ENCODE measurements at places on chromosomes 11 and 22.

- DNase-seq, result no peak
- no peak overlapping the region for H3K27ac ChIP-seq
- no peaks in the 10 kb centered on the region for H3K4me1 ChIP-seq
Measured at GRCh38 chr11:94308024-94308423, 3.6 kb downstream of the IZUMO1R start.

GRCh38 chr11:21007297-21007696 lies 337.9 kb downstream of the NELL1 start:
- DNase-seq, result no peak
- no peak overlapping the region for H3K4me3 ChIP-seq
- H3K27me3 ChIP-seq, result no peaks in the 10 kb centered on the region

- H3K27ac ChIP-seq, result no peak overlapping the region
- H3K27me3 ChIP-seq, result no peaks in the 10 kb centered on the region
- H3K36me3 ChIP-seq, result peaks cover 1% of the 10 kb centered on the region
- no peak for DNase-seq
- no peak overlapping the region for H3K4me3 ChIP-seq
Measured at GRCh38 chr11:57303280-57303989, 21.3 kb downstream of the TNKS1BP1 start.

DNA sequence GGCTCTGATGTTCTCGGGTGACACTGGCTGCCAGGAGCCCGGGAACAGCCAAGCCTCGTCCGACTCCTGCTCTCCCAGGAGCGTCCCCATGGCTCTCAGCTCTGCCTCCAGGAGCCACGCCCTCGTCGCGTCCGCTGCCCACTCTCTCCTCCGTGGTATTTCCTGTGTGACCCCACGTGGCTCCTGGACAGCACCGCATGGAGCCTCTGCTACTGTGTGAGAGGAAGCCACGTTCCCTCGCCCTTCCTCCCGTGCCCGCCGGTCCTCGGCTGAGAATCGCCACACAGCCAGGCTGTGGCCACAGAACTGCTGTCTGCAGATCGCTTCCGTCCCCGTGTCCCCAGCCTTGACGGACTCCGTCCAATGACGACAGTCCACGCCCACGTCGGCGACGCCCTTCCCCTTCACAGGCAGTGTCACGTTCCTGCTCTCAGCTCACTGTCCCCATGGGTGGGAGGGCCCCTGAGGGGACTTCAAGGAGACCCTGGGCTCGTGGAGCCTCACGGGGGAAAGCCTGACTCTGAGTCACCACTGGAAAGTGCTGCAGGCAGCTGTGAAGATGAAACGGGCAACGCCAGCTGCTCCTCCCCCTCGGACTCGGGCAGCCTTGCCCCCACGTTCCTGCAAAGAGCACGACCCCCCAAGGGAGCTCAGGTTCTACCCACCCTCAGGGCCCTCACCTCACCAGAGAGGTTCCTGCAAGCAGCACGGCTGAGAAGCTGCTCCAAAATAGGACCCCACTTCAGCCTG lies 458.5 kb downstream of the BRD1 start:
- peaks cover 48% of the 10 kb centered on the region for H3K27me3 ChIP-seq
- no peaks in the 10 kb centered on the region for H3K4me1 ChIP-seq
- no peak for DNase-seq
- H3K36me3 ChIP-seq, result no peaks in the 10 kb centered on the region
- H3K27ac ChIP-seq, result no peak overlapping the region

- H3K4me3 ChIP-seq, result no peak overlapping the region
- no peaks in the 10 kb centered on the region for H3K36me3 ChIP-seq
- H3K27ac ChIP-seq, result no peak overlapping the region
- no peaks in the 10 kb centered on the region for H3K27me3 ChIP-seq
- no peak for DNase-seq
Measured at GRCh38 chr11:86099874-86100273, 31.0 kb upstream of the PICALM start.

- H3K27ac ChIP-seq, result no peak overlapping the region
- DNase-seq, result no peak
- peaks cover 25% of the 10 kb centered on the region for H3K27me3 ChIP-seq
- H3K4me3 ChIP-seq, result no peak overlapping the region
Measured at GRCh38 chr11:113664069-113664980, 41.8 kb downstream of the TMPRSS5 start.

DNA sequence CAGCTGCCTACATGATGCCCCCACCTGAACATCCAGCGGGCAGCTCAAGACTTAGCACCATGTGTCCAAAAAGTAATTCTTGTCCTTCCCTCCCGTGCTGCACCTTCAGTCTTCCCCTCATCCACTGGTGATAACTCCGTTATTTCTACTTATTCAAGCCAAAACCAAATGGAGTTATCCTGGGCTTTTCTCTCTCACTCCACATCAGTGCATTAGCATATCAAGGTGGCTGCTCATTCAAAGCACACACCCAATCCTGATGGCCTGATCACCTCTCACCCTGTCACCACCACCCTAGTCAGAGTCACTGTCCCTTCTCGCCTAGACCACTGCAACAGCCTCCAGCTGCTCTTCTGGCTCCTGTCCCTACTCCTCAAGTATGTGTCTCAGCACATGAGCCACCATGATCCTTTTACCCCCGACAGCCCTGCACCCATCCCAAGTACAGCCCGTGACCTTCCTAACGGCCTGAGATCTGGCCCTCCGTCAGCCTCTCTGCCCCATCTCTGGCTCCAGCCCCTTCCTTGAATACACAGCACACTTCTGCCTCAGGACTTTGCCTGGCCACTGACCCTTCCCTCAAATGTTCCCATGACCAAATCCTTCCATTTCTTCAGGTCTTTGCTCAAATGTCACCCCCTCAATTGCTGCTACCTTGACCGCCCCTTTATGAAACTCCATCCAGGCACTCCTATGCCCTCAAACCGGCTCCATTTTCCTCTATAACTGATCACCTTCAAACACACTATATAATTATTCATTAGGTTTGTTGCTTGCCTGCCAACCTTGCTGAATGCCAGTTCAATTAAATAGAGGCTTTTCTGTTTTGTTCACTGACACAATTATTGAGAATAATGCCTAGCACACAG lies 19.7 kb upstream of the SLC25A1 start:
- no peak overlapping the region for H3K27ac ChIP-seq
- peaks cover 15% of the 10 kb centered on the region for H3K27me3 ChIP-seq
- no peak for DNase-seq
- peaks cover 12% of the 10 kb centered on the region for H3K4me1 ChIP-seq
- no peak overlapping the region for H3K4me3 ChIP-seq
- H3K36me3 ChIP-seq, result peaks cover 5% of the 10 kb centered on the region

GRCh38 chr11:113351480-113351879 lies 36.1 kb upstream of the ANKK1 start:
- H3K27me3 ChIP-seq, result no peaks in the 10 kb centered on the region
- no peaks in the 10 kb centered on the region for H3K4me1 ChIP-seq
- DNase-seq, result no peak
- no peak overlapping the region for H3K4me3 ChIP-seq

DNA sequence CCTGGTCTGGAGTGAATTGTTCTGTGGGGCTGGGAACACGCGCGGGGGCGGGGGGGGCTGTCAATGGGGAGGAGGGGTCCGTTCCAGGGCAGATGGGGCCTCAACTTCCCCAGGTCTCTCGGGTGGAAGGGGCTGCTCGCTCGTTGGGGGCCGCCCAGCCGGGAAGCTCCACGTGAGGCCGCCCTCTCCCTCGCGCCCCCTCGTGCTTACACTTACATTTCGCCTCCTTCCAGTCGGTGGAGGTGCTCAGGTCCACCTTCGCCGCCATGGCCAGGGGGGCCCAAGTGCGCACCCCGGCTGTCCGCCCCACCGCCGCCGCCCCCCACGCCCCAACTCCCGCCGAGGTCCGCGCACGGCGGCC lies 452 bp downstream of the MACROD1 start:
- peak overlapping the region; percentile 86 for H3K4me3 ChIP-seq
- H3K27ac ChIP-seq, result no peak overlapping the region
- DNase-seq, result no peak
- H3K27me3 ChIP-seq, result no peaks in the 10 kb centered on the region
- no peaks in the 10 kb centered on the region for H3K36me3 ChIP-seq

GRCh38 chr22:42794551-42795510 lies 62.2 kb downstream of the ARFGAP3 start:
- H3K4me3 ChIP-seq, result no peak overlapping the region
- H3K4me1 ChIP-seq, result no peaks in the 10 kb centered on the region
- peaks cover 12% of the 10 kb centered on the region for H3K36me3 ChIP-seq
- DNase-seq, result no peak

GRCh38 chr11:64316672-64317324 lies 561 bp downstream of the TRMT112 start:
- H3K4me1 ChIP-seq, result peaks cover 55% of the 10 kb centered on the region
- peak overlapping the region; percentile 99 for H3K27ac ChIP-seq
- no peaks in the 10 kb centered on the region for H3K27me3 ChIP-seq
- DNase-seq, result no peak
- H3K36me3 ChIP-seq, result peaks cover 34% of the 10 kb centered on the region

GRCh38 chr11:120430146-120430545 lies 81.4 kb upstream of the GRIK4 start:
- DNase-seq, result no peak
- H3K27me3 ChIP-seq, result no peaks in the 10 kb centered on the region
- H3K36me3 ChIP-seq, result peaks cover 3% of the 10 kb centered on the region
- no peak overlapping the region for H3K27ac ChIP-seq

DNA sequence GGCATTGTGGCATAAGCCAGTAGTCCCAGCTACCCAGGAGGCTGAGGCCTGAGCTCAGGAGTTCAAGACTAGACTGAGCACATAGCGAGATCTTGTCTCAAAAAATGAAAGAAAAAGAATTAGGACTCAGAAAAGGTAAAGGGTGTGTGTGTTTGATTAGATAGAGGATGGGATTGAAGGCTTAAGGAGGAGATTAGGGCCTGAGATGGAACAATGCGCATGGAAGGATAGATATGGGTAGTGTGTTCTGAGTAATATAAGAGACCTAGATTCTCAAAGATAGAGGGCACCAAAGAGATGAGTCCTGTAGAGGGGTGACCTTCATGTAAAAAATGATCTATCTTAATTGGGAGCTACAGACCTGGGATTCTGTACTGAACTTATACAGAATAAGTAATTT lies 17.3 kb upstream of the RAB30 start:
- no peaks in the 10 kb centered on the region for H3K4me1 ChIP-seq
- no peak for DNase-seq
- peaks cover 2% of the 10 kb centered on the region for H3K36me3 ChIP-seq
- no peaks in the 10 kb centered on the region for H3K27me3 ChIP-seq
- peak overlapping the region; percentile 58 for H3K27ac ChIP-seq

GRCh38 chr11:103465555-103466140 lies 356.4 kb downstream of the DYNC2H1 start:
- no peaks in the 10 kb centered on the region for H3K4me1 ChIP-seq
- no peak for DNase-seq
- H3K27ac ChIP-seq, result no peak overlapping the region
- no peaks in the 10 kb centered on the region for H3K27me3 ChIP-seq
- no peaks in the 10 kb centered on the region for H3K36me3 ChIP-seq

- no peak for DNase-seq
- no peaks in the 10 kb centered on the region for H3K4me1 ChIP-seq
- peaks cover 12% of the 10 kb centered on the region for H3K27me3 ChIP-seq
- H3K36me3 ChIP-seq, result peaks cover 2% of the 10 kb centered on the region
Measured at GRCh38 chr11:121894581-121894980, 221.4 kb downstream of the BLID start.

GRCh38 chr11:19218216-19218615 lies 16.4 kb upstream of the CSRP3 start:
- peaks cover 29% of the 10 kb centered on the region for H3K27me3 ChIP-seq
- no peak for DNase-seq
- no peaks in the 10 kb centered on the region for H3K4me1 ChIP-seq
- no peaks in the 10 kb centered on the region for H3K36me3 ChIP-seq
- H3K27ac ChIP-seq, result no peak overlapping the region

- H3K27me3 ChIP-seq, result no peaks in the 10 kb centered on the region
- peak; percentile 30 for DNase-seq
- peaks cover 3% of the 10 kb centered on the region for H3K36me3 ChIP-seq
- peaks cover 16% of the 10 kb centered on the region for H3K4me1 ChIP-seq
Measured at GRCh38 chr22:19178065-19178656, 375 bp downstream of the SLC25A1 start.

DNA sequence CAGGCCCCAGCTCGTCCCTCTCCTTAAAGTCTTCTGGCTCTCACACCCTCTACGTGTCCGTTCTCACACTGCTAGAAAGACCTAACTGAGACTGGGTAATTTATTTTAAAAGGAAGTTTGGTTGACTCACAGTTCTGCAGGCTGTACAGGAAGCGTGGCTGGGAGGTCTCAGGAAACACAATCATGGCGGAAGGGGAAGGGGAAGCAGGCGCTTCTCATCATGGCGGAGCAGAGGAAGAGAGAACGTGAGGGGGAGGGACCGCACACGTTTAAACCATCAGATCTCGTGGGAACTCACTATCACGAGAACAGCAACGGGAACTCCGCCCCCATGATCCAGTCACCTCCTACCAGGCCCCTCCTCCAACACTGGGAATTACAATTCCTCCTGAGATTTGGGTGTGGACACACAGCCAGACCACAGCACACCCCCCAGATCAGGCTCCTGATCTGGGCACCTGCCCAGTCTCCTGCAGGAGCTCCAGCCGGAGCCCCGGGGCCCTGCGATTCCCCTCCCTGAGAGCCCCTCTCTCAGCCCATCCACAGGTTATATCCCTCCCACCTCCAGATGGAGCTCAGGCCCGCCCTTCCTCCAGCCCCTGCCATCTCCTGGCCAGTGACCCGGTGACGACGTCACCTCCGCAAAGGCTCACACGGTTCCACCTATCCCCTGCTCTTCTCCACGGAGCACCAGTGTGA lies 170.2 kb downstream of the BRD1 start:
- H3K4me1 ChIP-seq, result peaks cover 25% of the 10 kb centered on the region
- peak overlapping the region; percentile 88 for H3K27ac ChIP-seq
- H3K36me3 ChIP-seq, result peaks cover 14% of the 10 kb centered on the region
- no peaks in the 10 kb centered on the region for H3K27me3 ChIP-seq

DNA sequence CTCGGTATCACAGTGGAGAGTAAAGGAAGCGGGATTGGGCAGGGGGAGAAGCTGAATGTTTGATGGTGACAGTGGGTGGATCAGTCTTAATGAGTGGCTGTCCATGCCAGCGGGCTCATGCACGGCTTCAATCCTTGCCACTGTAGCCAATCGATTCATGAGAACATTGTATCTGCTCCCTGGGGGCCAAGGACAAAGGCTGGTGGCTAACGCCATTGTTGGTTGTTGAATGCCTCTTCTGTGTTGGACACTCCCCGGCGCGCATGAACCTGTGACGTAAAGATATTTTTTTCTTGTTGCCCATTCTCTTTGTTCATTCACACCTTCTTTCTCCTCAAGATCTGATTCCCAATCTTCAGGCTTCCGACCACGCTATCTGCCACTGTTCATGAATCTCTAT lies 20.9 kb upstream of the ATXN10 start:
- no peak overlapping the region for H3K4me3 ChIP-seq
- peaks cover 4% of the 10 kb centered on the region for H3K4me1 ChIP-seq
- peaks cover 2% of the 10 kb centered on the region for H3K36me3 ChIP-seq
- no peak overlapping the region for H3K27ac ChIP-seq
- DNase-seq, result no peak

GRCh38 chr11:65574811-65575567 lies 864 bp upstream of the EHBP1L1 start:
- peaks cover 73% of the 10 kb centered on the region for H3K4me1 ChIP-seq
- H3K36me3 ChIP-seq, result peaks cover 38% of the 10 kb centered on the region
- H3K27ac ChIP-seq, result peak overlapping the region; percentile 99
- no peak for DNase-seq
- H3K27me3 ChIP-seq, result no peaks in the 10 kb centered on the region

- no peak for DNase-seq
- H3K27me3 ChIP-seq, result peaks cover 69% of the 10 kb centered on the region
- no peaks in the 10 kb centered on the region for H3K4me1 ChIP-seq
- H3K4me3 ChIP-seq, result no peak overlapping the region
- no peaks in the 10 kb centered on the region for H3K36me3 ChIP-seq
Measured at GRCh38 chr11:43983221-43983810, 40.9 kb downstream of the C11orf96 start.

- H3K4me3 ChIP-seq, result no peak overlapping the region
- peaks cover 29% of the 10 kb centered on the region for H3K4me1 ChIP-seq
- peaks cover 2% of the 10 kb centered on the region for H3K36me3 ChIP-seq
- DNase-seq, result no peak
- no peaks in the 10 kb centered on the region for H3K27me3 ChIP-seq
- no peak overlapping the region for H3K27ac ChIP-seq
Measured at GRCh38 chr11:104731890-104732289, 166.4 kb downstream of the CASP12 start.
